ENCODE measurements at places on chromosomes 3 and 15.

- DNase-seq: no peak
Observed at GRCh38 chr3:153130312-153130977, 31.6 kb upstream of the RAP2B start.

DNA sequence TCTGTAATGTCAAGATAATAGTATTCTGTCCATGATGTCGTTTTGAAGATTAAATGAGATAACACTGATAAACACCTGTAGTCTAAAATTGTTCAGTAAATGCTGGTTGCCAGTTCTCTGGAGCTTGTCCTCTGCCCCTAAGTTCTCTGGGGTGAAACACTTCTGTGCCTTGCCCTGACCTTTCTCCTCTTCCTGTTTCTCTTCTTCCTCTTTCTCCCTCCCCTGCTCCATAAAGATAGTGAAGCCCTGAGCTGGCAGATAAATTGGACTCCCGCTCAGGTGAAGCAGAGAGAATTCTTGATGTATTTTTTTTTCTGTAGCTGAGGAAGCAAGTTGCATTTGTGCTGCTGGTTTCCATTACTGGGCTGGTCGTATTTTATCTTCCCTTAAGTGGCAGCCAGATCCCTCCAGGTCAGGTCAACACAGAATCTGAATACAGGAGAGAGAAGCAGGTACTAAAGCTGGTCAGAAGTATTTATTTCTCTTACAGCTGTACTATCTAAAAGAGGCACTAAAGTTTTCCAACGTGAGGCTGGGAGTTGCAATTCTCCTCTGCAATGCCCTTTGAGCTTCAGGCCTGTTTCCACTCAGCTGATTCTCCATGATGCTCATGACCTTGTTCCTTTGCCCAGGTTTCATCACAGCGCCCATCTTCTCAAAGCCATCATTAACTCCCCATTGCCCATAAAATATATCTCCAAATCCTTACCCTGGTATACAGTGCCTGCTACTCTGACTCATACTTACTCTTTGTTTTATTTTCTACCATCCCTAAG lies 319.3 kb upstream of the CFAP20DC start:
- DNase-seq: no peak

DNA sequence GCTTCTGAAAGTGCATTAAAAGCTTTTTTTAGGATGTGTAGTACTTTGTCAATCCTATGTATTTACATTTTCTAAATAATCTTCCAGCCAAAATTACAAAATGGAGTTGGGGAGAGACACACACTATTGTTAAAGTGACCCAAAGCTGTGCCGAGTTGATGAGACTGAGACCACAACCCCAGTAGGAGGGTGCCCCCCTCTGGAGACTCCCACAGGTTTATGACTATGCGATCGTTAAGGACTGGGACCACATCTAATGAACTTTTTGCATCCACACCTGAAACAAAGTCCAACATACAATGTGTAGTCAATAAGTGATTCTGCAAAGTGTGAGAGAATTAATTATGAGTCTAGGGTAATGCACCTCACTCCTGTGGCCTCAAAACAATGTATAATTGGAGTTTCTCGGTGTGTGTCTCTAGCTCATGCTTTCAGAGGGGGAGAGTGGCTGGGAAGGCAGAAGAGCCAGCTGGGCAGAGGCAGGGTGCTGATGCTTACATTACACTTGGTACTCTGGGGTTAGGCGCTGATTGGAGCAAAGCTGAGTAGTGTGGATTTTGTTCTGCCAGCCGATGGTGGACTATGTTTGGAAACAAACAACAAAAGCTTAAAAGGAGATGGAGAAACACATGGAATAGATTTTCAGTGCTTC lies 102.8 kb downstream of the KCNH8 start:
- DNase-seq: no peak

- no peak for DNase-seq
Observed at GRCh38 chr15:25967116-25967515, 104.0 kb upstream of the ATP10A start.

GRCh38 chr15:30921781-30922479 lies 18.2 kb downstream of the FAN1 start:
- DNase-seq: no peak

DNA sequence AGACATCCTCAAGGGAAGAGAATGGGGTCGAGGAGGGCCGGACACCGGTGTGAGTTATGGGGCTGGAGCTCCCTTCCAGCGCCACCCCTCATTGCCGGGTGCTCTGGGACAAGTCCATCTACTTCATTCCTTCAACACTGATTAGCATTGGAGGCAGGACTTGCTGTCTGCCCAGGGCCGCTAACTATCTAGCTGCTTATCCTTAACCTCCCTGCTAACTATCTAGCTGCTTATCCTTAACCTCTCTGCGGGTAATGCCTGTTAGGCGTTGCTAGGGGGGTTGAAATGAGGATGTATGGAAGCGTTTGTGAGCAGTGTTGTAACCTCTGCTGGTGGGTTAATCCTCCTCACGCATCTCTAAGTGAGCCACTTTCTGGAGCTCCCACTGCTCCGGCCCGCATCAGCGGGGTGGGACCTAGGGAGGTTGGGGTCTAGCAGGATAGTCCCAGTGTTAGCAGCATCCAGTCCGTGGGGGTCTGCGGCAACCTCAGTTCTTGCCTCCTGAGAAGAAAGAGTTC lies 10.9 kb upstream of the CHAC1 start:
- no peak for DNase-seq

DNA sequence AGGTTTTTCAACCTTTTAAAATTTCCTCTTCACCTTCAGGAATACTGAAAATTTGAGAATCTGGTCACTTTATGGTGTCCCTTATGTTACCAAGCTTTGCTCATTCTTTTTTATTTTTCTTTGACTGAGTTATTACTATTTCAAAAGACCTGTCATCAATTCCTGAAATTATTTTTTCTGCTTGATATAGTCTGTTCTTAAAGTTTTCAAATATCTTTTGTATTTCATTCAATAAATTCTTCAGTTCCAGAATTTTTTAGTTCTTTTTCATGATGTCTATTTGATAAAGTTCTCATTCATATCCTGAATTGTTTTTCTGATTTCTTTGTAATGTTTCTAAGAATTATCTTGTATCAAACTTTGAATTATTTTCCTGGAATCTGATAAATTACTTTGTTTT lies 63.9 kb downstream of the UQCC5 start:
- no peak for DNase-seq

DNA sequence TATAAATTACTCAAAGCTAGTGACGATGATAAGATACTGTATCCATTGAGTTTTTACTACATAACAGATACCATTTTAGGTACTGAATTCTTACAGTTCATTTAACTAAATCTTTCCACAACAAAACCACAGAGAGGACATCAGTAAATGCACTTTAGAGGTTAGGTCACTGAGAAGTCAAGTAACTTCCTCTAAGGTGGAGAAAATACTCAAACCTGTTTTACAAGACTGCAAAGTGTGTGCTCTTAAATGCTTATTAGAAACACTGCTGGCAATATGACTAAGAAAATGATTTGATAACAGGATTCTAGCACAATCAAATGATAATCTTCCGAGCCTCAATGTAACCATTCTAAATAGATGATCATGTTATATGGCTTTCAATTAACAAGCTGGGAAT lies 99.4 kb downstream of the UBE3A start:
- no peak for DNase-seq

GRCh38 chr3:150349314-150350097 lies 58.6 kb upstream of the TSC22D2 start:
- no peak for DNase-seq

- no peak for DNase-seq
Observed at GRCh38 chr15:51103330-51103729, 8.6 kb upstream of the TNFAIP8L3 start.

GRCh38 chr15:75648156-75649000 lies 666 bp downstream of the SNX33 start:
- DNase-seq: no peak

- DNase-seq: no peak
Observed at GRCh38 chr15:60701261-60702019, 222.5 kb upstream of the ICE2 start.

DNA sequence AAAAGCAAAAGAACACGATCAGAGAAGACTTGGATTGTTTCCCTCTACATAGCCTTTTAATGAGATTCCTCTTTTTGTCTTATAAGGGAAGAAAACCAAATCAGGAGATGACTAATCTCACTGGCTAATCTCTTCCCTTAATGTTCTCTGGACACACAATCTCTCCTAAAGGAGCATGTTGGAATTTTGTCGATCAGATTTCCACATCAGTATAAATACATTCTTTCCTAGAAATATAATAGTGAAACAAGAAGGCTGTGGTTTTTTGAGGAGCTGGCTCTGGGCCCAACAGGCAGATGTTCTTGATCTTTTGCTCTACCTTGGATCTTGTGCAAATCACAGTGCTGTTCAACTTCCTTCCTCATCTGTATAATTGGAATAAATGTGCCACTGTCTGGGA lies 94.0 kb downstream of the GTPBP8 start:
- DNase-seq: no peak

GRCh38 chr3:106962993-106963392 lies 414.2 kb upstream of the CCDC54 start:
- no peak for DNase-seq

Measured in CD4-positive, alpha-beta T cell treated with Interleukin-17A for 1 hour (primary cell).